ENCODE measurements at places on chromosomes 11 and 22.
A peak's percentile ranks its signal among the peaks of the same experiment; 100 is the strongest.

GRCh38 chr11:12331239-12331874, 46.0 kb upstream of the PARVA start:
- peak; percentile 70 for DNase-seq

DNA sequence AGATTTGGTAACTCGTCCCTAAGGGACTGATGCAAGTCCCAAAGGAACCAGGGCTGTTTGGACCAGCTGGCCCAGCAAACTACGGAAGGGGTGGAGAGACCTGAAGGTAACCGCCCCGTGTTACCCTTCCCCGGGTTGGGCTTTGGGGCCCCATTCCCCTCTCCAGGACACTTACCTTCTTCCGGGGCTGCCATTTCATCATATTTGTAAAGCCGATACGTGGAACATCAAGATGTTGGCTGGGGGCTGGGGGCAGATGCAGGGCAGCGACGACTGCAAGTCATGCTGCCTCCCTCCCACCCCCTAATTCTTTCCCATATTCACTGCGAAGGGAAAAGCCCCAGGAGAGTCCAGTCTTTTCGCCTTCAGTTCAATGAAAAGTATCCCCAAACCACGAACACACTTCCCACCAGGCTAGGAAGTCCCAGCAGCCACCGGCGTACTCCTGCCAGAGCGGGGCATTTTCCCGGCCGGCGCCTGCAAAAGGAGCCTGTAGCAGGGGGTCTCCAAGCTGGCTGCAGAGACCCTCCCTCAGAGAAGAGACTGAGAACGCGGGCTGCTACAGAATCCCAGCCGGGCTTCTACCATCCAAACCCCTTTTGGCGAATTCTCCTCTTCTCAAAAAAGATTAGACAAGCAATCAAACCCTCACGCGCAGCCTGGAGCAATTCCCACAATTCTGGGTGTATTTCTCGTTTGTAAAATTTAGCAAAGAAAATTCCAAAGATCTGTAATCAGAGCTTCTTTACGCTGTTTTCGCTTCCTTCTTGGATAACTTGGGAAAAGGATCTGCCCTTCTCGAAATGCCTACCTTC, 236.7 kb downstream of the TTC28 start:
- peak; percentile 45 for DNase-seq

GRCh38 chr11:130640526-130640925, 192.1 kb downstream of the ADAMTS15 start:
- DNase-seq: no peak

DNA sequence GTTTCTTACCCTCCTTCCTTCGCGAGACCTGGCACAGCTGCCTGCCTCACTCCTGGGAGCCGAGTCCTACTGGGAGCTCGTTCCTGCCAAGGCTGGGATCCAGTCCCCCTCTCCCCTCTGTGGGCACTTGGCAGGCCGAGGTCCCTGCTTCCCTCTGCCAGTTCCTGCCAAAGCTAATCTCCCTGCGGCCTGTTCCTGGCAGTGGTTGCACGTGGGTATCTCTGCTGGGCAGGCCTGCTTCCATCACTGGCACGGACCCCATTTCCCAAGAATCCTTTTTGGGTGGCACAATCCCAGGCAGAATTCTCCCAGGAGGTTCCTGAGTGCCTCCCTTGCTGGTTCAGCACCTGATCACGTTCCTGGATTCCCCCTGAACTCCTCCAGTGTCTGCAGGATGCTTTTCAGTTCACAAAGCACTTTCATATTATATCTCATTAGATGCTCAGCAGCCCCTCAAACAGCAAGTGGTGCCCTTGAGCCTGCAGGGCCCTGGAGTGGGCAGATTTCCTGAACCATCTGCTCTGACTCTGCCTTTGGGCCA, 96.5 kb downstream of the RRM1 start:
- no peak for DNase-seq

- no peak for DNase-seq
Observed at GRCh38 chr11:93329936-93330445, 551 bp upstream of the DEUP1 start.

GRCh38 chr11:117392001-117392690, 64.5 kb downstream of the CEP164 start:
- no peak for DNase-seq

DNA sequence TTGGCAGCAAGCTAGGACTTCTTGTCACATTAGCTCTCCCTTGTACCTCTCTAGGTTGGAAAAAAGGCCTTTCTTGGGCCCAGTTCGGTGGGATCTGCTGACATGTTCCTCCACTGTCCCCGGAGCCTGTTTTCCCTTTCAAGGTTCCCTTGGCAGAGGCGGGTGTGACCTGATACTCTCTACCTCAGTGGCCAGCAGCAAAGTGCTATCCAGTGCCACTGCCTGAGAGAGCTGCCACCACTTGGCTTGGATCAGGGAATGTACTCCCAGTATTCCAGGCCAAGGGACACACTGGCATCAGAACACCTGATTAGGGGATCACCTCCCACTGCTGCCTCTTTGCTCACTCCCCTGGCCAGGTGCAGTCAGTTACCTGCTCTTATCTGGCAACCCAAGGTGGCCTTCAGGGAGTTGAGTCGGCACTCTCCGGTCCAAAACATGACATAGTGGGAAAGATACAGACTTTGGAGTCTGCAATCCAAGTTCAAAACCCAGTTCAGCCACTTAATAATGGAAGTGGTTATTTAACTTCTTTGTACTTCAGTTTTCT, 17.8 kb upstream of the NAV2 start:
- no peak for DNase-seq

DNA sequence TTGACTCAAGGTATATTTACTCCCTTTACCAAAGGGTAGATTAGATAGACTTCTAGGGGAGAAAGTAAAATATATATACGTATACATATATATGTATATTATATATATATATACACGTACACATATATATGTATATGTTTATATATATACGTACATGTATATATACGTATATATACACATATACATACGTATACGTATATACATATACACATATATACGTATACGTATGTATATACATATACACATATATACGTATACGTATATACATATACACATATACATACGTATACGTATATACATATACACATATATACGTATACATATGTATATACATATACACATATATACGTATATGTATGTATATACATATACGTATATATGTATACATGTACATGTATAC, 430.5 kb upstream of the ANO3 start:
- DNase-seq: no peak

DNA sequence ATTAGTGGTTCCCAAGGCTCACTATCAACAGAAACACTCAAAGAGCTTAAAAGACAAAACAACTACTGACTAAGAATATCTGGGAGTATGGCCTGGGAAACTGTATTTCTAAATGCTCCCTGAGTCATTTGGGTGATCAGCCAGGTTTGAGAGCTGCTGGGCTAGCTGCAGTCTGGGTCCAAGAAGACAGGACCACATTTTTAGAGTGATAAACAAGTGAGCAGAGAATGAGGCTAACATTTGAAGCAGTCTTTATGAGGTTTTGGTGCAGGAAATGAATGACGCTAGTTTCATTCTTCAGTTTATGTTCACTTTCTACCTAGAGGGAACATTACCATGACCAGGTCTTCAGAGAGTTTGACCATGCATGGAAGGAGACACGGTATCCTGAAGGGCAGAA, 97.7 kb downstream of the TEAD1 start:
- DNase-seq: peak; percentile 6

DNA sequence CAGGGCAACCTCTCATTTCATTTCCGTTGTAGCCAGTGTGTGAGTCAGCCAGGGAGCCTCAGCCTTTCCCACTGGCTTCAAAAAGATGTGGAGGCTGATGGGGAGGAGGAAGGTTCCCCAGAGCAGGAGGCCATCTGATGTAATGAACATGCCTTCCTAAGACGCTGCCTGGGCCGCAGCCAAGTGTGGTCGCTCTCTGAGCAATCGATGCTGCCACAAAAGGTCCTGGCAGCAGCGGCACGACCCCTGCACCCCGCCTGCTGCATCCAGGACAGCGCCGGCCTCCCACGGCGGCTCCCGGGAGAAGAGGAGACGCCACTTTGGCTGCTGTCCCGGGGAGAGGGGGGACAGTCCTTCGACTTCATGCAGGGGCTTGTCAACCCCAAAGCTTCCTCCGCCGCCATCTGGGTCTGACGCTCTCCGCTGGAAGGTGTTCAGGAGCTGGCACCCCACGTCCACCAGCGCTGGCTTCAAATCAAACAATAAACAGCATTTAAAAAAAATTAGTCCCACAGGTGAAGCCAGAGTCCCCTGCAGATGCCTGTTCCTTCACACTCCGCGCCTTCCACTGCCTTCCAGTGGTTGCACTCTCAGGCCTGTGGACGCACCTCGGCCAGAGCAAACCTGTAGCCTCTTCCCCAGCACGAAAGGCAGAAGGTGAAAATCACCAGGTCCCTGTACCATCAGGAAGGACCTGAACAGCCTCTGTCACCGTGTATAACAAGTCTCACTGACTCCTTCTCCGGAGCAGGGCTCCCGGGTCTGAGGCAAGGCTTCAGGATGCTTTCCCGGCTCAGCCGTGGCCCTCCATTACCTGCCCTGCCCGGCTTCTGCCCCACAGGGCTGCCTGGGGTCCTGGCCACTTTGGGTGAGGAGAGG, 930.7 kb downstream of the BRD1 start:
- no peak for DNase-seq

GRCh38 chr11:64036087-64037026, 626 bp downstream of the FLRT1 start:
- DNase-seq: no peak

- DNase-seq: no peak
Observed at GRCh38 chr11:45518833-45519535, 146.4 kb downstream of the CHST1 start.

- no peak for DNase-seq
Observed at GRCh38 chr11:8011981-8012444, 24.9 kb downstream of the EIF3F start.

GRCh38 chr11:71940561-71941219, 11.8 kb downstream of the RNF121 start:
- no peak for DNase-seq

All from activated CD4-positive, alpha-beta T cell treated with anti-CD3 and anti-CD28 coated beads, Interleukin-10, Interleukin-2, amounts not matched to agents 100 ng/mL and 50 ng/mL, durations not matched to agents 16 hours and 8 hours (primary cell).